ENCODE measurements at places on chromosomes 6 and 20. TPM values are rescaled to one million over a fixed set of nuclear protein-coding genes. Genes with fewer than 3 reads are reported as not detected.
A peak's percentile ranks its signal among the peaks of the same experiment; 100 is the strongest.

Gene ZBTB46
- 3.3 TPM for total RNA-seq

Gene SLC52A3
- 33.7 TPM for total RNA-seq

GRCh38 chr20:37295001-37295400 lies 5.5 kb downstream of the MANBAL start:
- DNase-seq, result peak; percentile 73

GRCh38 chr6:57267586-57268293 lies 45.6 kb upstream of the RAB23 start:
- peak; percentile 85 for DNase-seq

- no peak for DNase-seq
These were observed 64.8 kb upstream of the SMIM8 start for GRCh38 chr6:87257565-87257964.

- DNase-seq, result no peak
These were observed 8.6 kb downstream of the ULBP2 start for GRCh38 chr6:149950423-149950822.
